Dorsolateral prefrontal cortex (tissue), 122 donors: ENCODE measurements at places on chromosomes 5 and 9.

DNA sequence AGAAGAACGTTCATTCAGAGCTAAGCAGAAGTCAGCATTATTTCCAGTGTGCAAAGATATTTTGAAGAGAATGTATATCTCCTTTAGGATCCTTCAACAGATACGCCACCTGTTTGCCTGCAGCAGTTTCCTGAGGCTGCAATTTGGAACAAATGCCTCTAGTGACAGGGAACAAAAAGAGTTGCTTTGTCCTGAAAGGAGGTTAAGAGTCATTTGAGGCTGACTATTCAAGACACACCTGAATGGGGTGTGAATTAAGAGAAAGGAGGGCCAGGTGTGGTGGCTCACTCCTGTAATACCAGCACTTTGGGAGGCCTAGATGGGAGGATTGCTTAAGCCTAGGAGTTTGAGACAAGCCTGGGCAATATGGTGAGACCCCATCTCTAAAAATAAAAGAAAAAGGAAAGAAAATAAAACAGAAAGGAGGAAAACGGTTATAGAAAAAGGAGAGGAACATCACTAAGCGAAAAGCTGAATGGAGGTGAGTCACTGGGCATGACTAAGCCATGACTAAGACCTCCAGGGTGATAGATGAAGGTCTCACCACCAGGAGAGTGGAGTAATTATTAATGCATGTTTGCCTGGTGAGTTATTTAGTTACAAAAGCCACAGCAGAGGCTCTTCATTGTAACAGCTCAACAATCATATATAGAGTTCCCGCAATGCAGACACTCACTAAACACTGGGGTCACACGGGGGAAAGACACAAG, 255.2 kb upstream of the TNC start:
- DNase-seq, result no peak

DNA sequence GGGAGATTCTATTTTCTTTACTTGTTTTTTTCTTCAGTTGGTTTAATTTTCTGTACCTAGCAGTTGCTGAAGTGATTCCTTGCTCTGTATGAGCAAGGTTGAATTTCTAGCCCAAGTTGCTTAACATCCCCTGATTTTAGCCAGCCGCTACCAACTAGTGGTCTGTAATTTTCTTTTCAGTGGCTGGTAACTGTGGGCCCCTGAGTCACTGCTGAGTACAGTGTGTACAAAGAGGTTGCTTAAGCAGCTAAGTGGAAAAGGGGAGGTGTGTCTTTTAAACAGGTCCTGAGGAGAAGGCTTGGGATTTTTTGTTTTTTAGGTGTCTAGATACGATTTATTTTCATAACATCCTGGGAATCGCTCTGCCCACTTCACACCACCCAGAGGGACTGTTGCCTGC, 254.7 kb downstream of the NR3C1 start:
- no peak for DNase-seq

DNA sequence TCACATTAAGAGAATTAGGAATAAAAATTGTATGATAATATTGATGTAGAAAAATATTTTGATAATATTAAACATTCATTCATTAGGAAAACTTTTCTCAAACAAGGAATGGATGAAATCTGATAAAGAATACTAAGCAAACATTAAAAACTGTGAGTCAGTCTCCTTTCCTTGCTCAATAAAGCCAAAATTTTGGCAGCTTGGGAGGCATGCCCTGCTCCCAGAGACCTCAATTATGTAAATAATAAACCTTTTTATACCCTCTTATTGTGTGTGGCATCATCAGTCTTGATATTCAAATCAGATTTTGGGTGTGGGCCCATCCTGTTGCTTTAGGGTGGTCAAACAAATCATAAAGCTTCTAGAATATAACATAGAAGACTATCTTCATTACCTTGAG, 36.6 kb upstream of the CCL21 start:
- no peak for DNase-seq

DNA sequence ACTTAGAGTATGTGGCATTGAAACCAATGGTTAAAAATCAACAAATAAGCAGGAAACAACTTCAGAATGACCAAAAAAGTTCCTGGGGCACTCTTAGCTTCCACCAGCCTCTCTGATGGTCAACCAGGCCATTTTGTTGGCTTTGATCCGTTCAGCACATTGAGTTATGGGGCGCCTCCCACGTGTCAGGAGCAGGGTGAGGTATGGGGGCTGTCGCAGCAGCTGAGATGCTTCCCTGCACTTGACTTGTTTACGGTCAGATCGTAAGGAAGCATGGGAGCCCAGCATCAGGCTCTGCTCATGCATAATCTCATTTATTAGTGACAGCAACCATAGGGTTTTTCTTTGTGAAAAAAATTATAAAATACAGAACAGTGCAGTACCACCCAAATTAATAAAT, 16.7 kb downstream of the SYK start:
- DNase-seq, result no peak

GRCh38 chr9:89598926-89599325, 5.9 kb upstream of the GADD45G start:
- DNase-seq, result no peak

GRCh38 chr9:94936419-94936818, 209.9 kb downstream of the AOPEP start:
- DNase-seq, result no peak

- no peak for DNase-seq
Measured at GRCh38 chr9:79362100-79363081, 209.4 kb upstream of the TLE4 start.

GRCh38 chr5:33441241-33442177, 744 bp downstream of the TARS1 start:
- DNase-seq, result no peak

- no peak for DNase-seq
Measured at GRCh38 chr9:69157751-69158466, 16.2 kb upstream of the TJP2 start.

DNA sequence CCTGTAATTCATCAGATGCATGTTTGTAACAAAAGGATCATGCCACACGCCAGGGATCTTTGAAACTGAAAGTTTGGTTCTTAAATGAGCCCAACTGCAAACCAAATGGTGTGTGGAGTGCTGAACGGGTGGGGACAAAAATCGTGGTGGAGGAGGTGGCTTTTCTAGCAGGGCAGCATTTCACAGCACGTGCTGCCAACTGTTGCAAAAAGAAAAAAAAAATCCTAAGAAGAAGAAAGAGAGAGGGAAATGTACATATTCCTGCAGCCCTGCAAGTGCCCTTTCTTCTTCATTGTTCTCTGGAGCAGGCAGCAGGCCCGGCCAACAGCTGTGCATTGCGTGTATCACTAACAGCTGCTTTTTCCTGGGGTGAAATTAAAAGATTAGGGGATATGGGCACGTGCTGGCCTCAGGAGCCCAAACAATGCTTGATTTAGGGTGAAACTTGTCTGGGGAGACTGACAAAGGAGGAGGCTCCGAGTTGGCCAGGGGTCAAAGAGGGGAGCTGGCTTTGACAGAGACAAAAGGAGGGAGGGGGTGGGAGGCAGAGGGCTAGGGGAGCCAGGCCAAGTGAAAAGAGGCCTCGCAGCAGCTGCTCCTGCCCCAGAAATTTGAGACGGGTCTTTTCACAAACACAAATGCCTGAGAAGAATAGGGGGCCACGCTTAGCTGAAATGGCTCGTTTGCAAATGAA, 73.0 kb downstream of the GADD45G start:
- DNase-seq, result no peak

DNA sequence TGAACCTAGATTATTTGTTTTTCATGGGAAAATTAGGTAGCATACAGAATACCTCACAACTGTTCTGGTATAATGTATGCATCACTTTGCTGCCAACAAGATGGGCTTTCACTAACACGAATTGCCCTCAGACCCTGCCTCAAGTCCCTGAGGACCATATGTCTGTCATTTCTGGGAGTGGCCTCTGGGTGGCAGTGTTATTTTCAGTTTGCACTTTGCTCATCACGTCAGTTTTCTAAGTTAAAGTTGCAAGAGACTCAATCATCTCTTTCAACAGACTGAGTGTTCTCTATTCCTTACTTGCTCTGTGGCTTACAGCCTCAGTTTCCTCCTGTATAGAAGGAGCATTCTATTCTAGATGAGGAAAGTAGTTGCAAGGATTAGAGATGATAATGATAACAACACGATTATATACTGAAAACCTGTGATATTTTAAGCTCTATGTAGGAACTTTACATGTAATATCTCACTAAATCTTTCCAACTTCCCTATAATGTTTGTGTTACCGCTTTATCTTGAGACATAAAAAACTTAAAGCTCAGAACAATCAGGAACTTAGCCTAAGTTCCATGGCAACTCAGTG, 55.7 kb downstream of the TSSK1B start:
- DNase-seq, result peak; percentile 60
